ENCODE measurements at places on chromosomes 2 and 18. TPM values are rescaled to one million over a fixed set of nuclear protein-coding genes. Genes with fewer than 3 reads are reported as not detected.

The IL36G gene
- not detected for total RNA-seq

The LIMS4 gene
- 2.5 TPM for total RNA-seq

The MAP3K19 gene
- total RNA-seq, result not detected

The FAM228A gene
- total RNA-seq, result not detected

The TCF4 gene
- total RNA-seq, result 83.9 TPM

The CIB4 gene
- not detected for total RNA-seq

The THSD7B gene
- not detected for total RNA-seq

The CYS1 gene
- total RNA-seq, result under 0.01 TPM

The GNLY gene
- total RNA-seq, result not detected

The BMP10 gene
- not detected for total RNA-seq

The CDKL4 gene
- total RNA-seq, result not detected

The EFR3B gene
- 0.90 TPM for total RNA-seq

The GLI2 gene
- 4.7 TPM for total RNA-seq

The EIPR1 gene
- 56.9 TPM for total RNA-seq

The ZNF396 gene
- 0.54 TPM for total RNA-seq

The PAX3 gene
- not detected for total RNA-seq

The TOGARAM2 gene
- total RNA-seq, result 0.28 TPM

The DNAJC10 gene
- total RNA-seq, result 120 TPM

The G6PC2 gene
- not detected for total RNA-seq

The PXDN gene
- total RNA-seq, result 153 TPM

The SLC35F6 gene
- 25.6 TPM for total RNA-seq

The ERFE gene
- 0.56 TPM for total RNA-seq

The MOGAT1 gene
- total RNA-seq, result not detected

The TMEM18 gene
- total RNA-seq, result 21.9 TPM

The DPP10 gene
- total RNA-seq, result not detected

The AMER3 gene
- total RNA-seq, result not detected

The MRPS5 gene
- 27.6 TPM for total RNA-seq

The KLF11 gene
- total RNA-seq, result 2.0 TPM

The ST6GAL2 gene
- not detected for total RNA-seq

The DDX18 gene
- 69.9 TPM for total RNA-seq

The KCNIP3 gene
- total RNA-seq, result 0.83 TPM

The MFSD2B gene
- not detected for total RNA-seq

The LYG2 gene
- total RNA-seq, result not detected

The FHOD3 gene
- 16.0 TPM for total RNA-seq

The HOXD4 gene
- total RNA-seq, result not detected

The SP140 gene
- 1.4 TPM for total RNA-seq

The SATB2 gene
- 8.4 TPM for total RNA-seq

The BCL2 gene
- total RNA-seq, result 0.54 TPM

The DES gene
- 4.3 TPM for total RNA-seq

The SNED1 gene
- 1.1 TPM for total RNA-seq

The POMC gene
- total RNA-seq, result not detected

The GPR39 gene
- 9.0 TPM for total RNA-seq

The AFF3 gene
- total RNA-seq, result 13.9 TPM

The OR6B2 gene
- total RNA-seq, result not detected

The CMPK2 gene
- total RNA-seq, result 0.28 TPM

The ARHGAP28 gene
- 3.8 TPM for total RNA-seq

The TUBA3E gene
- total RNA-seq, result not detected

The GKN2 gene
- not detected for total RNA-seq

The INO80D gene
- 5.0 TPM for total RNA-seq

The TRIM54 gene
- total RNA-seq, result not detected

The SCN3A gene
- 1.4 TPM for total RNA-seq

The CDH7 gene
- total RNA-seq, result not detected

The NEB gene
- total RNA-seq, result under 0.01 TPM

The COLEC12 gene
- 2.3 TPM for total RNA-seq

The RPRM gene
- total RNA-seq, result not detected

All from IMR-90 (cell line).